ENCODE measurements at places on chromosomes 6 and 20.
A peak's percentile ranks its signal among the peaks of the same experiment; 100 is the strongest.

- DNase-seq = no peak
Measured at GRCh38 chr6:11067348-11067747, 23.2 kb upstream of the ELOVL2 start.

DNA sequence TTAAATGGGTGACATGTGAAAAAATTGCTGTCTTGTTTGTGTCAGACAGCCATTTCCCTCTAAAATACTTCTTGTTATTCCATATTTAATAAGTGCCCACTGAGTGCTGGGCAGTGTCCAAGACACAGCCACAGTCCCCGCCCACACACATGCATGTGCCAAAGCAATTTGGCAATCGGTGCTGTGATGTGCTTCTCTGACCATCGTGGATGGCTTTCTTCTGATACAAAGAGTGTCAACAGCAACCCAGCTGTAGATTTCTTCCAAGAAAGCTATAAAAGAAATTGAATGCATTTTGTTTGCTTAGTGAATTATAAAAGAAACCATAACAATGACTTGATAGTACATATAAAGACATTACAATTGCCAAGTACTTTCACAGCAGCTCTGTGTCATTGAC is 140.5 kb upstream of the ATXN1 start:
- no peak for DNase-seq

GRCh38 chr6:157710604-157711003 is 112.4 kb upstream of the SNX9 start:
- no peak for DNase-seq

- DNase-seq = no peak
Measured at GRCh38 chr6:81309811-81310210, 442.7 kb downstream of the TENT5A start.

GRCh38 chr6:3856576-3856975 is 7.4 kb downstream of the FAM50B start:
- DNase-seq = no peak

DNA sequence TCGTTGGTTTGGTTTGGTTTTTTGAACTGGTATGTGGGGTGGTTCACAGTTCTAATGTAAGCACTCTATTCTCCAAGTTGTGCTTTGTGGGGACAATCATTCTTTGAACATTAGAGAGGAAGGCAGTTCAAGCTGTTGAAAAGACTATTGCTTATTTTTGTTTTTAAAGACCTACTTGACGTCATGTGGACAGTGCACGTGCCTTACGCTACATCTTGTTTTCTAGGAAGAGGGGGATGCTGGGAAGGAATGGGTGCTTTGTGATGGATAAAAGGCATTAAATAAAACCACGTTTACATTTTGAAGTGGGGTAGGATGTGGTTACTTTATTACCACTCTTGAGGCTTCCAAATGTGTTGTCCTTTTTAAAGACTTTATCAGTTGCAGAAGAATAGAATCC is 168.0 kb downstream of the ZMYND8 start:
- no peak for DNase-seq

DNA sequence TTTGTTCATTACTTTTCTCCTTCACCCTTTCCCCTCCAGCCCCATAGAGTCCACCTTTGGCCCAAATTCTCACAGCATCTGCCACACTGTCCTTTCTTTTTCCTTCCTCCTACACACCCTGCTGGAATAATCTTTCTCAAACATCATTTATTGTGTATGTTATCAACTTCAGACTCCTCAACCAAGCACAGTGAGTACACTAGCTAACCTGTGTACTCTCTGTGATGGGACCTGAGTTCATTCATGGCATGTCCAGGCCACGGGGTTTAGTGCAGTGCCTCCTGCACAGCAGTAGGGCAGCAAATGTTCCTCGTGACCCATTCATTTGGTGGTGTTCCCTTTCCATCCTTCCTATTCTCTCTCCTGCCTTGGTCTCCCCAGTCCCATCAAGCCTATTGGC is 7.1 kb upstream of the ARMC12 start:
- DNase-seq = no peak

DNA sequence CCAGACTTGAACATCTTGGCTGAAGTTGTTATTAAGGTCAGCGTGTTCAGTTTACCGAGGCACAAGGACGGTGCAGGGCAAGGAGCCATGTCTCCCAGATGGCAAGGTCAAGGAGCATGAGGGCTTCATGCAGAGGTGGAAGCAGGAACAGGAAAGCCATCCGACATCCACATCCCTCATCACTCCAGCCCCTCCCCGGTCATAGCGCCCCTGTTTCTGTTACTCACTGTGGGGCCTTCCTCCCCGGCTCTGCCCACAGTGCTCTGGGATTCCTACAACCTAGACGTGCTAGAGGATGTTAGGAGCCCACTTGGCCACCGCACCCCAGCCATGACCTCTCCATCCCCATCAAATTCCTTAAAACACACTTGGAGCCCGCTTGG is 146.7 kb downstream of the TTLL2 start:
- no peak for DNase-seq

DNA sequence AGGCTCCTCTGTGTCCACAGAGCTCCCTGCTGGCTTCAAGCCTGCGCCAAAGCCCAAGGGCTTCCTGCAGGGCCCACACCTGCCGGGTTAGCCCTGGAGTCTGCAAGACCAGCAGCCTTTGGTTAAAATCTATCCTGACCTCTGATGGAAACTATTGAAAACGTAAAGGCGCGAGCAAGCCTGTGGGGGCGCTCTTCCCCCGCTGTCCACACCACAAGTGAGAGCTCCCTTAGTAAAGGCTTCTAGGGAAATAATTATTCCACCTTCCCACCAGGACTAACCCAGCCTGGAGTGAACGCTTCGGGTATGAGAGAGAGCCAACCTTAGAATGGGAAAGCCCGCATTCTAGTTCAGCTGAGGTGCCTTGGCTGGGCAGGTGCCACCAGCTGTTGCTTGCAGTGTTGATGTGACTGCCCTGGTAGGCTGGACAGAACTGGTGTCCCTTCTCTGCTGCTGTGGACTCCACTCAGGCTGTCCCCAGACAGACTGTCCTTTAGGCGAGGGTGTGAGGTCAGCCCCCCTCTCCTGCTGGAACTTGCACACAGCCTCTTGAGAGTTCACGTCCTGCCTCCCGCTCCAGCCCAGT is 68.7 kb downstream of the SYTL3 start:
- no peak for DNase-seq

DNA sequence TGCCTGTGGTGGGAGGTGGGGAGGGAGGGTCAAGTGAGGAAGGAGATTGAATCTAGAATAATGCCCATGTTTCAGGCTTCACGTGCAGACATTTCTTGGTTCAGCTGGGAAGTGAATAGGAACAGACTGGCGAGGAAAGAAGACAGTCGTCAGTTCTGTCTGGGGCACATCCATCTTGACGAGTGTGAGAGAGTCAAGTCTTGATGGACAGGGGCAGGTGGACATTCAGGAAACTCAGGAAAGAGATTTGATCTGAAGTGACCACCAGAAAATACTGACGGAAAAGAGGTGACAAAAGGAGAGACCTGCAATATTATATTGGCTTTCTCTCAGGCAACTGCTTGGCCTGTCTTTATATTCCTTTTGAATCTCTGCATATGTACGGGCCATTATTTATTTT is 68.6 kb downstream of the ESR1 start:
- DNase-seq = no peak

DNA sequence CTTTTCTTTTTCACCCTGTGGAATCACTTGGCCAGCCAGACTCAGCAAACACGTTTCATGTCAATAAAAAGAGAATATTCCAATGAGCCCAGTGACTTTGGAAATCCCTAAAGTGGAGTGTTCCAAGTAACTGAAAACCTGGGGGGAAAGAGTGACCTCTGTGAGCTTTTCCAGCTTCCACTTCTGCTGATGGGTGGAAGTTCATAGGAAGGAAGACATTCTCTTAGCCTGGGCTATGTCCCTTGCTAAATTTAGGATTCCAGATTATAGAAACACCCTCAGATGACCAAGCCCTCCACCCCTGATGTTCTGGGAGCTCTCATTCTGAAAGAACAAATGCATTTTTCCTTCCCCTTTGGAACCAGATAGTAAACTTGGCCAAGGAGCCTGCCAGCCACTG is 44.8 kb upstream of the EDN1 start:
- DNase-seq = no peak

GRCh38 chr6:156710479-156710878 is 66.7 kb upstream of the ARID1B start:
- DNase-seq = no peak

DNA sequence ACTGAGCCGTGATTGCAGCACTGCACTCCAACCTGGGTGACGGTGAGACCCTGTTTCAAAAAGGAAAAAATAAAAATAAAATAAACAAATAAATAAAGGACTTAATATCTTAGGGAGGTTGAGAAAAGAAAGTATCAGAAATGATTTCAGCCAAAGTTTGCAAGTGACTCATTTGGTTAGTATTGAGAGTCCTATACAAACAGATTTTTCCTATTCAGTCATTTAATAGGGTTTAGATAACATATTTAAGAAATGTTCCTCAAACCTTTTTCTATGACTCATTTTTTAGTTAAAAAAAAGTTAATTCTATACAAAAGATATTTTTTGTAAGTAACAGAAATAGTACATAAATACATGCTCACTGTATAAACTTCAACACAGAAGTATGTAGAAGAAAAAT is 235.1 kb downstream of the GJA1 start:
- DNase-seq = no peak

- no peak for DNase-seq
Measured at GRCh38 chr6:142647449-142648035, 297.4 kb downstream of the HIVEP2 start.

DNA sequence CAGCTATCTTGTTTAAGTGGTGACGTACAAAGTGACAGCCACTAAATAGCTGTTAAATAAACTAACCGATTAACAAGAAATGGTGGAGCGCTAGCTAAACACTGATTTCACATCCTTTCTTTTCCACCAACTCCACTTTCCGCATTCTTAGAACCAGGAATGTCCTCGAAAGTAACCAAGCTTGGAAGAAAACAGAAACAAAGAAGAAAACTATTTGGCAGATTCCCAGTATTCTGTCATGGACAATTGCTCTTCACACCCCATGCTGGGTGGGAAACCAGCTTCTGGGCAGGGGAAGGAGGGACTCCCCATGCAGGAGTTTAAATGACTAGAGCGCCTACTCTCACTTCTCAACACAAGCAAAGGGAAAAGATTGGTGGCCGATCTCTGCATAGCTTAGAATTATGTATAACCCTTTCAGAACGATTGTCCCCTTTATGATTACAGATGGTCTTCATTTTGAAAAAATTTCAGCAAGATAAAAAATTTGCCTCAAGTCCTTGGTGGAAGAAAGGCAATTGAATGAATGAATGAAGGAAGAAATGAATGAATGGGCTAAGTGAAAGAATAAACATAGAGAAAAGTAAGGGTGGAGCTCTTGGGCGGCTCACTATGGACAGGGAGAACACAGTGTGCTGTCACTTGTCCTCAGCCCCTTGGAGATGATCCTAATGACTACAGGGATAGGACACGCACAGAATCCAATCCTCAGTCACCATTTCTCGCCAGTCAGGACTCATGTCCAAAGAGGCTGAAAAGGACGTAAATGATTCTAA is 148.7 kb upstream of the NEDD9 start:
- no peak for DNase-seq

DNA sequence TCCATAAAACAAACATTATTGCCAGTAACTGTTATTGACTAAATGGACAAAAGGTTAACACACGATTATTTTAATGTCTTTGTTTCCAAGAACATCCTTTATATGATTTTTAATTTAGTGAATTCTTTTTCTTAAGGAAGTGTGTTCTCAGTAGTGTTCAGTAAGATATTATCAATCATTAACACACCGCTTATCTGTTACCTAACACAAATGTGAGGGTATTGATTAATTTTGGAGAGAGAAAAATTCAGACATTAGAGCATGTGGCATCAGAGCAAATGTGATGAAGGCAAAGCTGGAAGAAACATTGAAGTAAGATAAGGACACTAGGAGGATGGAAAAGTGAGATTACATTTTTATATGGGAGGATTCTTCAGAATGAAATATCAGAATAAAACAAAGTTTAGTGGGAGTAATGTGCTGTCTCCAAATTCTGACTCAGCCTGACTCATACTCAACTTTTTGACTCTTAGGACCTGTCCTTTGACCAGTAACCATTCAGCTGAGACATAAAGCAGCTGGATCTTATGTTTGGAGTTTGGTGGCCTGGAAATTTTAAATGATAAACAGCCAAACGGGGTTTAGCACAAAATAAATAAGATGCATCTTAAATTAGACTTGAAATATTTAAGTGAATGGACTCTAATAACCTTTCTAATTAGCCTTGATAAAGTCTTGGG is 348.6 kb downstream of the CD109 start:
- DNase-seq = no peak

DNA sequence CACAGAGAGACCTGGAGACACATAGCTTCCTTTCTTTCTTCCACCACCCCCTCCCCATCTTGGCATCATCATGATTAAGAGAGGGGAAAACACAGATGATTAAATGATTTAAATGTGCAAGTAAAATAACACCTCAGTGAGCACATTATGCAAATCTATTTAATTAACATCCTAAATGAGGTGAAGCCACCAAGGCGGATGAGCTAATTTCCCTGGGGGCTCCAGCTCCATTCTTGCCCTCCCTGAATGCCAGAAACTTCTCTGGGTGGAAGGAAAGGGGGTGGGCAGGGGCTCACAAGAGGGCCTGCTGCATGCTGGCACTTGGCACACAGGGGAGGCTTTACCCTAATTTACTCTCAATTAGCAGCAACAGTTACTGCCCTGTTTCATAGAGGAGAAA is 32.5 kb upstream of the TGM2 start:
- no peak for DNase-seq

GRCh38 chr20:41340327-41341055 is at the start of gene LPIN3:
Gene LPIN3 (plus strand): TSS chr20:41340821. CDS start chr20:41345804, 4,983 bp downstream.
- DNase-seq = peak; percentile 36

DNA sequence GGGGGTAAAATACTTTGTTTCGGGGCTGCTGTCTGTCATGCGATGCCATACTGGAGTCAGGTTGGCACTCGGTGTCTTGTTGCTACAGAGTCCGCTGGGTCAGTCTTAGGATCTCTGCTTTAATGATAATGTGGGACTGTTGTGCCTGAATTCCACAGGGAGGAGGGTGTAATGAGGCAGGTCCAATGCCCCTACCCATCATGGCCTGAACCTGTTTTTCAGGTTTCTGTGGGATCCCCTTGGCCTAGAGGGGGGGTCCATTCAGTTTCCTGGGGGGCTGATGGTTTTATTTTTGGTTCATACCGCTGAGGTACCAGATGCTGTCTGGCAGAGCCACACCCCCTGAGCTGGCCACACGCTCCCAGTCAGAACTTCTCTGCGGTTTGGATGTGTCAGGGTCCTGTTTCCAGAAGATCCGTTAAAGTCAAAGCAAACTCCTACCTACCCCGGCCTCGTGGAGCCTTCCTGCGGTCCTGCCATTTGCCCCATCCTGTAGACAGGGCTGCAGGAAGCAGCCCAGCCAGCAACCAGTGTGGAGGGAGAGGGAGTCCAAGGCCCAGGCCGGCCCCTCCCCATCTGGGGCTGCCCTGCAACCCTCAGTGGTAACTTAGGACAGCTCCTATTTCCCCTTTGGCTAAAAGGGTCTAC is 69.7 kb downstream of the TCP11 start:
- no peak for DNase-seq

- no peak for DNase-seq
Measured at GRCh38 chr20:21183722-21184121, 57.8 kb downstream of the KIZ start.

- DNase-seq = no peak
Measured at GRCh38 chr6:72182337-72183246, 296.2 kb downstream of the RIMS1 start.
